Natural killer cell (primary cell): ENCODE measurements at places on chromosomes 12 and 14. TPM values are rescaled to one million over a fixed set of nuclear protein-coding genes. Genes with fewer than 3 reads are reported as not detected.

DNA sequence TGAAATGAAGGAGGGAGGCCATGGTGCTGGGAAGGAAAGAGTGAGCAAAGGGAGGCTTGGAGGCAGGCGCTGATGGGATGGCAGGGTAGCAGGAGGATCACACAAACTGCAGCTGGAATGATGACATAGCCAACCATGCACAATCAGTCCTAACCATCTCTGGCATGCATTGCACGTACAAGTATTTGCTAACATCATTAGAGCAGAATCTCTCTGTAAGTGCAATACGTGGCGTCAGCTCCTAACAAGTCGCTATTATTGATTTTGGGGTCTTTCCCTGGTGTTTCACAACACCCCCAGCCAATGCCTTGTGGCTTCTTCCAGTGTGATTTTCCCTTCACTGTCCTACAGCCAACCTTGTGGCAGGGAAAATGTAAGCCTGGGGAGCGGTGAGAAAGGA lies 18.5 kb downstream of the BDKRB1 start:
- no peak for DNase-seq

DNA sequence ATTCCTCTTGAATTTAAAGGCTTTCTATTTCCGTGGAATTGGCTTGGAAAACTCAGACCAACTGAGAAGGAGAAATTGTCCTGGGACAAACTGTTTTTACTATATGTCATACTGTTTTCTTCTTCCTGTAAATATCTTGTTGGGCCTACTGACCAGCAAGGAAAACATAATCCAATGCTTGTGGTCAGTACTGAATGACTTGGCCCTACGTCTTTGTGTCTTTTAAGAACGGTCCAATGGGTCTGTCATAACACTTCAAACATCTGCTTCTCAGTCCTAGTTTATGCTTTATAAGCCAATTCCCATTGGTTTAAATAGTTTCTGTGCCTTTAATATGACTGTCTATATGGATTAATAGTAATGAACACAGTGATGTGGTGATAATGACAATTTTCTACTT lies 248.5 kb upstream of the DDHD1 start:
- DNase-seq = no peak

Gene TBC1D30
- total RNA-seq = 5.8 TPM

GRCh38 chr14:67977434-67978034 lies 158.0 kb downstream of the RAD51B start:
- no peak for DNase-seq

Gene SIX6
- total RNA-seq = not detected

DNA sequence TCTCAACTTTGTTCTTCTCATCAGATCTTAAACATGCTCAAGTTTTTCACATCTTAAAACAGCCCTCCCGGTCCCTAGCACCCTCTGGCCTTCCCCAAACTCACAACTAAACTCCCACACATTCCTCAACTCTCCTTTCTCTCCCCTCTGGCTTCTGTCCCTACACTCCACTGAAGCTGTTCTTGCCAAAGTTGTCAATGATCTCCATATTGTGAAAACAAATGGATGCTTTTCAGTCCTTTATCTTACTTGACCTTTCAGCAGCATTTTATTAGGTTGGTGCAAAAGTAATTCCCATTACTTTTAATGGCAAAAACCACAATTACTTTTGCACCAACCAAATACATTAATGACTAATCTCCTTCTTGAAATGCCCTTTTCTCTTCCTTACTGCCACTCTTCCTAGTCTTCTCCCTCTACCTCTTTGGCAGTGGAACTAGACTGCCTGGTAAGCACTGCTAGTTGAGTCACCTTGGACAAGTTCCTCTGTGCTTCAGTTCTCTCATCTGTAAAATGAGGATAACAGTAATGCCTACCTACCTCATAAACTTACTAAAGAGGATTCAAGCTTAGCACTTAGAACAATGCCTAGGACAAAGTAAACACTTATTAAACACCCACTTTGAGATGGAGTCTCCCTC lies 16.0 kb downstream of the CERS5 start:
- DNase-seq = no peak

DNA sequence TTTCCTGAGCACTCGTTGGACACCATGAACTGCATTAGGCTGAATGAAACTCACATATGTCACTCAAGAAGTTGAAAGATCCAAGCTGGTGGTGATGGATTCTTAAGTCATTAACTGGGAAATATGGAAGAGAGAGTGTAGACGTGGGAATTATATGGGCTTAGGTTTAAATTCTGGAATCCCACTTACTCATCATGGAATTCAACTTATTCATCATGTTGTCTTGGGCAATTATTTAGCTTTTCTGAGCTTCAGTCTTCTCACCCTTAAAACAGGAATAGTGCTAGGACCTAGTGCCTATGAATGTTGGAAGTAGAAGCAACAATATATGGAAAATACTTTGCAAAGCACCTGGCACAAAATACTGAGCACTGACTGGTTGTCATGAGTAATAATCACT lies 292.4 kb upstream of the TBX3 start:
- DNase-seq = no peak

DNA sequence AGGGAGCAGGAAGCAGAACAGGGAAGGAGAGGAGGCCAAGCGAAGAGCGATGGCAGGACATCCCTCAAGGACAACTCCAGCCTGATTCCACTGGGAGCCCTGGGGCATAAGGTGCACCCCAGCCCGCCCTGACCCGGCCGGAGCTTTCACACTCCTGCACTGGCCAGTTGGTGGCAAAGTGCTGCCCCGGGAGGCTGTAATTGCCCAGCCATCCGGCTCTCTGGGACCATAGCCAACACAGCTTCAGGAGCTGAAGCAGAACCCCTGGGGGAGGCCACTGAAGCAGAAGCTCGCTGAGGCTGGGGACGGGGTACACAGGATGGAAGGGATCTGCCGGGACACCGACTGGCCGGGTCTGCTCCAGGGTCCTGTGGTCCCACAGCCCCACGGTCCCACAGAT lies 41.9 kb upstream of the BEGAIN start:
- no peak for DNase-seq

DNA sequence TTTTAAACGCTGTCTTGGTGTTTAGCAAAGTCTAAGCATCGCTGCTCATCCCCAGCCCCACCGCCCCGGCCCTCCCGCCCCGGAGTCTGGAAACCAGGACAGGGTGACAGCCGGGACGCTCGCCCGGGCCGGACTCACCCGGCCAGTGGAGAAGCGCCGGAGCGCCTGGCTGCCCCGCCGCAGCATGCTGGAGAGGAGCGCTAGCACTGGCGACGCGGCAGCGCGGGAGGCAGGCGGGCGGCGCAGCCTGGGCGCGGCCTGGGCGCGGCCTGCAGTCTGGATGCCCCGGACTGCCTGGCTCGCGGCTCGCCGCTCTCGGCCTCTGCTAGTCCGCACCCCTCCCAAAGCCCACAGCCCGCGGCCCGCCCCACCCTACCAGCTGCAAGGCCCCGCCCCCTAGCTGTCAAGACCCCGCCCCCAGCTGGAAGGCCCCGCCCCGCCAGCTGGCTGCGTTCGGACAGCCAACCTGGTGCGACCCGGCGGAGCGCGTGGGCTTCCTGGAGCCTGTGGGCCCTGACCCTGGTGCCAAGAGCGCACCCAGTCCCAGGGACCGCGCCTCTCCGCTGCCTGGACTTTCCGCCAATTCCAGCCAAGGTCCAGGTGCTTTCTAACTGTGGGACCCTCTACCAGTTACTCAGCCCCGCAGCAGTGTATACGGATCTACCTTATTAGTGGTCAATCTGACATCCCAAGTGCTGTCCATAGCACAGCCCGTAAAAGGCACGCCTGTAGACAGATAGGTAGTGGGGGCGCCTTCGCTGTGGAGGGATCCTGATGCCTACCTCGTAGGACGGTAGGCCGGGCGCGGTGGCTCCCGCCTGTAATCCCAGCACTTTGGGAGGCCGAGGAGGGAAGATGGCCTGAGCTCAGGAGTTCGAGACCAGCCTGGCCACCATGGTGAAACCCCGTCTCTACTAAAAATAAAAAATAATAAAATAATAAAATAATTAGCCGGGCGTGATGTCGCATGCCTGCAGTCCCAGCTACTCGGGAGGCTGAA lies at the start of gene ALDH1L2:
TSS of gene ALDH1L2 (minus strand) at position 208 of the 1,000 bp plus-strand sequence. CDS start at position 186, 22 bp downstream.
- peak; percentile 20 for DNase-seq

GRCh38 chr12:46445551-46446235 lies 73.1 kb upstream of the SLC38A2 start:
- no peak for DNase-seq

DNA sequence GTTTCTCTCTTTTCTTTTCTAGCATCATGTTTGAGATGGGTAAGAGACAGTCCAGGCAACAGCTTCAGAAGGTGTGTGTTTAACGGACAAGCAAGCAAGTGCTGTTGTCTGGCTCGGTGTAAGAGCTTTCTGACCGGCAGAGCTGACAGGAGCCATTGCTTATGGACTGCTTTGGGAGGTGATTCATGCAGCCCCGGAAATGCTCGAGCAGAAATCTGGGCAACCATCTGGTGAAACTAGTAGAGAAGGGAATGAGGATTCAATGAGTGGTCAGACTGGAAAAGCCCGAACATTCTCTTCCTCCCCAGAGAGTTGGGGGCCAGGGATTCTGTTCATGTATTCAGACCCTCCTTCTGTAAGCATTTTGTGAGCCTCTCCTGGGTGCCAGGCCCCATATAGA lies 24.4 kb downstream of the TUNAR start:
- no peak for DNase-seq

GRCh38 chr14:86193756-86194155 lies 663.8 kb downstream of the FLRT2 start:
- no peak for DNase-seq

GRCh38 chr12:51285843-51286242 lies 15.6 kb upstream of the SMAGP start:
- no peak for DNase-seq

Gene SMOC1
- not detected for total RNA-seq

Gene CD69
- 990 TPM for total RNA-seq

Gene PDE3A
- total RNA-seq = 0.20 TPM

GRCh38 chr12:121789233-121789781 lies 4.2 kb downstream of the RHOF start:
- peak; percentile 70 for DNase-seq

GRCh38 chr14:23054000-23054811 lies 3.1 kb downstream of the CDH24 start:
- DNase-seq = no peak

Gene SLC8A3
- 0.32 TPM for total RNA-seq

Gene TAS2R8
- not detected for total RNA-seq

Gene PRR4
- 3.0 TPM for total RNA-seq

DNA sequence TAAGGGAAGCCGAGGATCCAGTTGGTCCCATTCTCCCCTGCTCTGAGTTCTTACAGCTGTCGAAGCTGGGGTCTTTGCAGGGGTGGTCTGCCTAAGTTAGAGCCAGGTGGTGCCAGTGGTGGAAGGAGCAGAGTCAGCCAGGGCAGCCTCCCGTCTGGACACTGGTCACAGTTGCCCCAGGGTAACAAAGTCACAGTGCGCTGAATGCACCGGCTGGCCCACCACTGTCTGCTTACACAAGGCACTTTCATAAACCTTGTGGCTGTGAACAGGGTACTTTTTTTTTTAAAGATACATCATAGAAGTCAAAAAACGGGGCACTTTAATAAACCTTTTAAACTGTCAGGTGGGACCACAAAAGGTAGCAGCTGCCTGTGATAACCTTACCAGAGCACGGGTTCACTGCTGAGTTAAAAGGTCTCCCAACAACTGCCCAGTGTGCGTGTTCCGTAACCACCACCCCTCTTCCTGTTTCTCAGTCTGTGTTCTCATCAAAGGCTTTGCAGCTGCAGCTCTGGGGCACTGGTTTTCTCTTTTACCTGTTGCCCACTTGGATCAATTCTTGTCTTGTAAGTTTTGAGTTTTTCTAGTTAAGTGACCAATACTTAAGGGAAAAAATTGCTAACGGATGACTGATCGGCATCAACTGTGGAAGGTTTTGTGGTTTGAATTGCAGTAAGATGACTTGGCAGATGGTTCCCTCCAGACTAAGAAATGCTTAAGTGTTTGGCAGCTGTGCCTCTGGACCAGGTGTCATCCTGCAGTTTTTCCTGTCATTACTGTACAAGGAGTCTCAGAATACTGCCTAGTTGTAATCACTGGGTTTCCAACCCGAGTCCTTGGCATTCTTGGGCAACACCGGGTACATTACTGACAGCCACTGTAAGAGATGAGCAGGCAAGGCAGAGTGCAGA lies 55.9 kb downstream of the DYNC1H1 start:
- DNase-seq = no peak

Gene IL22
- not detected for total RNA-seq

DNA sequence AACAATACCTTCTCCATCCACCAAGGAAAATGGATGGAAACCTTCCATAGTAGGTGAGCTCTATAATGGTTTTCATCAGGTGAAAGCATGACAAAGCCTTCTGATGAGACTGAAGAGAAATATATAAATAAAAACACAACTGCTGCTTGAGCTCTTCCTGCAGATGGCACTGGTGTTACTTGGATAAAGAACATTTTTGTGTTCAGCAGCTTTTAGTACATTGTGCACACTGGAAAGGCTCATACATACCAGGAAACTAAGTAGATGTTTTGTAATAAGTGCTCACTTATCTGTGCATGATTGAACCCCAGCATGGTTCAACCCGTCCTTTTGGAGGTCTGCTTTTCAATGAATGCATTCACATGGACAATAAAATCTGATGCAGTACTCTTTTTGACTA lies 357.3 kb upstream of the MIS18BP1 start:
- DNase-seq = no peak

Gene AMIGO2
- 9.9 TPM for total RNA-seq

DNA sequence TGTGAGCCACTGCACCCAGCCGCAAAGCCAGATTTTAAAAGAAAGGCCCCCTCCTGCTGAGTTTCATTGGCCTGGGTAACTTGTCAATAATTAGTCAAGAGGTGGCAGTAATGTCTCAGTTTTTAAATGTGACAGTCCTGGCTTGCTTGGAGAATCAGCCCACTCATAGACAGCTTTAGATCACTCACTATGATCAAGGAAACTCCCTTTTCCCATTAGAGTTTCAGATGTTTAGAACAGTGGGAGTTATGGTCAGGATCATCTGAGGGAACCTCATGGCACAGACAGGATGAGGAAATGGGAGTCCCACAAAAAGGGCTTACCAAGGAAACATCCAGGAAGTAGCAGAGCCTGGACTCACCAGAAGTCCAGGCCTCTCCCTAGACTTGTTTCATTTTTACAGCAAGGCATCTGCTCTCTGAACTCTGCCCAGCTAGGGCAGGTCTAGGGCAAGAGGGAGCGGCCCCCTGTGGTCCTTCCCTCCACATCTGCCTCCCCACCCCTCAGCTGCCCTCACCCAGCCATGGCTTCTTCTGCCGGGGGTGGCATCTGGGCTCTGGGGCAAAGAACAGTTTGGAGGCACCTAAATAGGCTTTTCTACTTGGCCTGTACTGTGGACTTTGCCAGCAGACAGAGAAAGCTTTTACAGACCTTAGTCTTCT lies 11.2 kb downstream of the BCL2L14 start:
- peak; percentile 40 for DNase-seq

GRCh38 chr12:106127338-106128126 lies 11.2 kb downstream of the NUAK1 start:
- no peak for DNase-seq

Gene TCL1B
- not detected for total RNA-seq

DNA sequence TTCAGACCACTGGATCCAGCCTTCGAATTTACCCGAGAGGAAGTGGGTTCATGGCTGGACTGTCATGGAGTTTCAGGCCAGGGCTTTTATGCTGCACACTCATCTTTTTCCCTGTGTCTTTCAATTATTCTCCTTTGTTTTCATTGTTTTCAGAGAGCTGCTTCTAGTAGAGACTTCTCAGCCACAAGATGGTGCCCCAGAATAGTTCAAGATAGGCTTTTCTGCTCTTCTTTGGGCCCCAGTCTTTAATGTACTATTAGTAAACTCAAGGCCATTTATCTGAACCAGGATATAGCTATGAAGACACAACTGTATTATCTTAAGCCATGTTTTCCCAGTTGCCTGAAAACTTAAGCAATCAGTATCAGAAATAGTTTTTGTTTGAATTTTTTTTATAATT lies 30.4 kb upstream of the PSMA6 start:
- DNase-seq = peak; percentile 45

GRCh38 chr14:22660654-22661053 lies 16.5 kb upstream of the OR6J1 start:
- DNase-seq = no peak
